ENCODE measurements at places on chromosomes 4 and X. TPM values are rescaled to one million over a fixed set of nuclear protein-coding genes. Genes with fewer than 3 reads are reported as not detected.

GRCh38 chr4:41420541-41420940 lies 117.4 kb upstream of the LIMCH1 start:
- no peak overlapping the region for H3K4me3 ChIP-seq
- DNase-seq = no peak
- peaks cover 13% of the 10 kb centered on the region for H3K4me1 ChIP-seq
- no peaks in the 10 kb centered on the region for H3K36me3 ChIP-seq
- H3K27ac ChIP-seq = no peak overlapping the region

GRCh38 chr4:109355835-109356234 lies 53.4 kb upstream of the COL25A1 start:
- H3K4me3 ChIP-seq = no peak overlapping the region
- no peak overlapping the region for H3K27ac ChIP-seq
- no peaks in the 10 kb centered on the region for H3K36me3 ChIP-seq
- H3K27me3 ChIP-seq = peaks cover 5% of the 10 kb centered on the region
- no peaks in the 10 kb centered on the region for H3K4me1 ChIP-seq
- DNase-seq = no peak

DNA sequence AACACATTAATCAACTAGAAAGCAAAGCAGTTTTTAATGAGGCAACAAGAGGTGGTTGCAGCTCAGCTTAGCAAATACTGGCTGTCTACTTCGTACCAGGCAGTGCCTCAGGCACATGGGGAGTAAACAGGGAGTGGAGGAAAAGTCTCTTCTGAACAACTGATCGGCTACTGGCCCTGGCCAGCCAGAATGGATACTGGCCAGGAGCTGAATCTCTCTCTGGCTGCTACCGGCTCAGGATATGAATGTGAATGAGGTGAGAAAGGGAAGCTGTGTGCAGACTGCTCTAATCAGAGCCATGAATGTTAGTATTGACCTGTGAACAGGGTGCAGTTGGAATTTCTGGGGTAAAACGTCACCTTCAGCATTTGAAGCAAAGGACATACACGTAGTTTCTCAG lies 77.3 kb downstream of the STK32B start:
- H3K27ac ChIP-seq = no peak overlapping the region
- H3K4me3 ChIP-seq = no peak overlapping the region
- H3K27me3 ChIP-seq = no peaks in the 10 kb centered on the region
- H3K36me3 ChIP-seq = peaks cover 1% of the 10 kb centered on the region
- peaks cover 20% of the 10 kb centered on the region for H3K4me1 ChIP-seq
- no peak for DNase-seq

DNA sequence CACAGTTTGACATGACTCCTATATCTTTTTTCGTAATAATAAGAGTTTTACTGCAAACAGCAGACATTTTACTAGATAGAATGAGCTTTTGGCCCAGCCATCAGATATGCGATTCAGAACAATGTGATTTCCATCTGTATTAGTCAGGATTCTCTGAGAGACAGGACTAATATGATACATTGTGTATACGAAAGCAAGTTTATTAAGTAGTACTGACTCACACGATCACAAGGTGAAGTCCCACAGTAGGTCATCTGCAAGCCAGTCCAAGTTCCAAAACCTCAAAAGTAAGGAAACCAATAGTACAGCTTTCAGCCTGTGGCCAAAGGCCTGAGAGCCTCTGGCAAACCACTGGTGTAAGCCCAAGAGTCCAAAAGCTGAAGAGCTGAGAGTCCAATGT lies 24.1 kb downstream of the CXCL8 start:
- H3K27me3 ChIP-seq = peaks cover 19% of the 10 kb centered on the region
- DNase-seq = no peak
- no peak overlapping the region for H3K4me3 ChIP-seq
- no peaks in the 10 kb centered on the region for H3K4me1 ChIP-seq
- H3K36me3 ChIP-seq = no peaks in the 10 kb centered on the region
- no peak overlapping the region for H3K27ac ChIP-seq

- peaks cover 9% of the 10 kb centered on the region for H3K4me1 ChIP-seq
- no peak overlapping the region for H3K4me3 ChIP-seq
- no peaks in the 10 kb centered on the region for H3K27me3 ChIP-seq
- no peak overlapping the region for H3K27ac ChIP-seq
- DNase-seq = no peak
Measured at GRCh38 chr4:118843237-118843636, 7.3 kb upstream of the SEC24D start.

- H3K4me3 ChIP-seq = peak overlapping the region; percentile 31
- no peaks in the 10 kb centered on the region for H3K36me3 ChIP-seq
- no peak for DNase-seq
- no peaks in the 10 kb centered on the region for H3K27me3 ChIP-seq
Measured at GRCh38 chr4:90958256-90958895, 831.2 kb downstream of the CCSER1 start.

DNA sequence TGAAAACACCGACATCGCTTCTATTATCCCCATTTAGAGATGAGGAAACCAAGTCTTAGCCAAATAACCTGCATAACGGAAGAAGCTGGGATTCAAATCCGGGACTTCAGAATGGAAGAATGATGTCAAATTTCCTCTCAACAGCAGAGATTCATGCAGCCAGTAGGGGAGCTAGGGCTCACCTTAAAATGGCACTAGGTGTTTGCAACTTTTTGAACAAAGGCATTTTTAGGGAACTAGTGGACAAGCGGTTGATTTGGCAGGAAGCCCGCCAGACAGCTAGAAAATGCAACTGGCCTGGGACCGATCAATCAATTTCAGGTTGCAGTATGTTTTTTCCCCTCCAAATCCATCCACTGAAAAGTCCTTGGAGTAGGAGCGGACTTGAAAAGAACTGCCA lies 224.2 kb downstream of the PTTG2 start:
- no peaks in the 10 kb centered on the region for H3K36me3 ChIP-seq
- no peak overlapping the region for H3K27ac ChIP-seq

DNA sequence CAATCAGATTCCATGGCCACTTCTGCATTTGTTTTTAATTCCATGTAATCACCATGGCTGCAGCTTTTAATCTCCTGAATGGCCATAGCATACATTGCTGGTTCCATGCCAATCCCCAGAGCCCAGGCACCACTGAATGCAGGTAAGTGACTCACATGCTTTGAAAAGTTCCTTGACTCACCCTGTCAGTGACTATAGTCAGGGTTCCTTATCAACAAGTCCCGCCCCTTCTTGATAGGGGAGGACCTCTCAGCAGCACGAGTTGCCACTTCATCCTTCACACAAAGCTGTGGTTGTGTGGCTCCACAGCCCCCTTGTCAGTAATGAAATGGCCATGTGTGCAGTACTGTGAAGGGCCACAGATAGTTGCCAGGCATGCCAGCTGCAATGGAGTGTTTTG lies 516.6 kb downstream of the PPARGC1A start:
- no peaks in the 10 kb centered on the region for H3K36me3 ChIP-seq
- H3K27ac ChIP-seq = peak overlapping the region; percentile 5
- peaks cover 30% of the 10 kb centered on the region for H3K4me1 ChIP-seq
- H3K27me3 ChIP-seq = no peaks in the 10 kb centered on the region
- DNase-seq = no peak

DNA sequence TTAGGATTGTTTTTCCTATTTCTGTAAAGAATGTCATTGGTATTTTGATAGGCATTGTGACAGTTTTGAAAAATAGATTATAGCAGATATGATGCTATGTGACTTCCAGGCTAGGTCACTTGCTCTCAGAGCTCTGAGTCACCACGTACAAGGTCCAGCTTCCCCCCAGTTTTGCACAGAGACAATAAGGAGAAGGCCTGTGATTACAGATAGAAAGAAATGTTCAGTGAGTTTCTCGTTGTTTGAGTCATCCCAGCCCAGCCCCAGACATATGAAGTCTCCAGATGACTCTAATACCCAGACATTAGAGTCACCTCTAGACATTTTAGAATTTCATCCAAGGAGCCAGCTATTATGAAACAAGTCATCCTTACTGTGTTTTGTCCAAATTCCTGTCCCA lies 57.2 kb downstream of the MFAP3L start:
- peaks cover 36% of the 10 kb centered on the region for H3K4me1 ChIP-seq
- peak overlapping the region; percentile 88 for H3K27ac ChIP-seq
- no peaks in the 10 kb centered on the region for H3K36me3 ChIP-seq

GRCh38 chr4:138308356-138308755 lies 66.2 kb upstream of the SLC7A11 start:
- no peak overlapping the region for H3K4me3 ChIP-seq
- no peak for DNase-seq
- no peaks in the 10 kb centered on the region for H3K36me3 ChIP-seq
- H3K27me3 ChIP-seq = no peaks in the 10 kb centered on the region

DNA sequence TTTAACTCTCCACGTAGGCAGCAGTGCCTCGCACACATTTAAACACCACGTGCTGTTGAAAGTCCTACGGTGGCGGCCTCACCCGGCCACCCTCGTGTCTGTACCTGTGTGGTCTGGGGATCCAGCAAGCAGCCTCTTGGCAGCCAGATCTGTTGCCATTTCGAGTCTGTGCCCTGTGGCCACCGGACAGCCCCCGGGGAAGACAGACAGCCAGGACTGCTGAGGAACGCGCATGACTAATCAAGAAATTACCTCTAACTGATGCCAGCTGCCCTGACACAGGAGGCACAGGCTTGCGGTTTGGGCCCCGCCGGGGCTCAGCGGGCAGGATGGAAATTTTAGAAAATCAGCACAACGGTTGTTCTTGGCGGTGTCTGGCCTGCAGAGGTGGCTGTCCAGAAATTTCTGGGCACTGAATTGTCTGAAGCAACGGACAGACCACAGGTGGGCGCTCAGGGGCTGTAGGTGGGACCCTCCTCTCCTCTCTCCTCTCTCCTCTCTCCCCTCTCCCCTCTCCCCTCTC lies 15.6 kb upstream of the ASMTL start:
- peak; percentile 93 for DNase-seq
- H3K27me3 ChIP-seq = no peaks in the 10 kb centered on the region
- H3K4me3 ChIP-seq = no peak overlapping the region
- H3K4me1 ChIP-seq = peaks cover 23% of the 10 kb centered on the region
- no peaks in the 10 kb centered on the region for H3K36me3 ChIP-seq

GRCh38 chr4:171843456-171843855 lies 30.3 kb downstream of the GALNTL6 start:
- DNase-seq = no peak
- H3K27me3 ChIP-seq = peaks cover 6% of the 10 kb centered on the region
- H3K36me3 ChIP-seq = no peaks in the 10 kb centered on the region
- H3K27ac ChIP-seq = no peak overlapping the region

- peaks cover 6% of the 10 kb centered on the region for H3K36me3 ChIP-seq
- H3K4me3 ChIP-seq = no peak overlapping the region
- H3K27ac ChIP-seq = no peak overlapping the region
- DNase-seq = peak; percentile 53
- H3K4me1 ChIP-seq = no peaks in the 10 kb centered on the region
Measured at GRCh38 chrX:153657161-153657560, 10.2 kb downstream of the DUSP9 start.

DNA sequence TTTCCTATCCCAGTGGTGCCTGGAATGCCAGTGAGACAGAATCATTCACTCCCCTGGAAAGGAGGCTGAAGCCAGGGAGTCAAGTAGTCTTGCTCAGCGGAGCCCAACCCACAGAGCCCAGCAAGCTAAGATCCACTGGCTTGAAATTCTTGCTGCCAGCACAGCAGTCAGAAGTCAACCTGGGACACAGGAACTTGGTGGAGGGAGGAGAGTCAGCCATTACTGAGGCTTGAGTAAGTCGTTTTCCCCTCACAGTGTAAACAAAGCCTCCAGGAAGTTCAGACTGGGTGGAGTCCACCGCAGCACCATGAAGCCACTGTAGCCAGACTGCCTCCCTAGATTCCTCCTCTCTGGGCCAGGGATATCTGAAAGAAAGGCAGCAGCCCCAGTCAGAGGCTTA lies 283.2 kb upstream of the CPEB2 start:
- peaks cover 4% of the 10 kb centered on the region for H3K36me3 ChIP-seq
- no peaks in the 10 kb centered on the region for H3K4me1 ChIP-seq
- no peak overlapping the region for H3K27ac ChIP-seq

- DNase-seq = no peak
- H3K27ac ChIP-seq = no peak overlapping the region
- H3K36me3 ChIP-seq = no peaks in the 10 kb centered on the region
Measured at GRCh38 chr4:4260185-4260751, 12.2 kb upstream of the TMEM128 start.

GRCh38 chrX:132015875-132016274 lies 7.2 kb upstream of the STK26 start:
- H3K36me3 ChIP-seq = no peaks in the 10 kb centered on the region
- H3K4me3 ChIP-seq = no peak overlapping the region
- peaks cover 7% of the 10 kb centered on the region for H3K27me3 ChIP-seq
- H3K27ac ChIP-seq = no peak overlapping the region
- no peak for DNase-seq
- no peaks in the 10 kb centered on the region for H3K4me1 ChIP-seq

GRCh38 chr4:94208266-94208665 lies 601 bp downstream of the SMARCAD1 start:
- no peaks in the 10 kb centered on the region for H3K27me3 ChIP-seq
- H3K4me3 ChIP-seq = peak overlapping the region; percentile 89
- H3K27ac ChIP-seq = peak overlapping the region; percentile 99
- DNase-seq = no peak

GRCh38 chrX:45077748-45078424 lies 122.8 kb downstream of the DIPK2B start:
- no peak for DNase-seq
- peaks cover 4% of the 10 kb centered on the region for H3K4me1 ChIP-seq
- H3K27ac ChIP-seq = no peak overlapping the region
- H3K27me3 ChIP-seq = no peaks in the 10 kb centered on the region
- H3K36me3 ChIP-seq = peaks cover 9% of the 10 kb centered on the region

DNA sequence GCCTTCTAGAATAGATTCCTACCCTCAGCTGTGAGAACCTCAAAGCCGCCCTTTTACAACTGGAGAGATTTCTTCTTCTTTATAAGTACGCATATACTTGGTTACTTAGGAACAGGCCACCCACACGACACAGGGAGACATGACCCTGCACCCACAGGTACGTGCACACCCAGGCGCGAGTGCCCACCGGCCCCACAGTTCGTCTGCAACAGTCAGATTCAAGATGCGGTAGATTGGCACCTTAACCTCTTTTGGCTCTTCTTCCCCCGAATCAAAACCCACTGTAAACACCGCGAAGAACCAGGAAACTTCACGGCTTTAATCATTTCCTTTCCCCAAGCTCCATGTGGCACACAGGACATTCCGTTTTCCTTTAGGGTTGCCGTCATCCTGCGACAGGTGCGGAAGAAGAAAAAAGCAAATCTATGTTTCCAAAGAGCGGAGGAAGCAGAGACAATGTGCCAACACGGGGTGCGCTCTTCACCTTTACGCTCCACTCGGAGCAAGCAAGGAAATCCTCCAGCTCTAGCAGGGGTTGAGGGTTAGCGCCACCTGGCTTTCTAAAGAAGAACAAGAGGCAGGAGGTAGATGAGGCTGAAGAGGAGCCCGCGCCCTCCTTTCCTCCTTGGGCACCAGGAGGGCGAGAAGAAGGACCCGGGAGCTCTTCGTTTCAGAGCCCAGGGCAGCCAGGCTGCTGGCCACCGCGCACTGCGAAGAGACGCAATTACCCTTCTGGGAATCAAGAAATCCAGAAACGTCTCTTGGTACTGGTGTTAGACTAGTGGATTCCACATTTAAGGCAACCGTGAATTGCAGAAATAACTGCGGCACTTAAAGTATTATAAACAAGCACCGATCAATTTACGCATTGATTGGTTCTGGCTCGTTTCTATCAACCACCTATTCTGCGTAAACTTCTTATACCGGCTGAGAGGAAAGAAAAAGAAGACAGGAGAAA lies 35.7 kb downstream of the HAND2 start:
- no peaks in the 10 kb centered on the region for H3K36me3 ChIP-seq
- no peak overlapping the region for H3K27ac ChIP-seq
- H3K4me1 ChIP-seq = peaks cover 30% of the 10 kb centered on the region

- no peaks in the 10 kb centered on the region for H3K4me1 ChIP-seq
- no peak overlapping the region for H3K27ac ChIP-seq
- H3K27me3 ChIP-seq = peaks cover 2% of the 10 kb centered on the region
- no peak overlapping the region for H3K4me3 ChIP-seq
- no peak for DNase-seq
- no peaks in the 10 kb centered on the region for H3K36me3 ChIP-seq
Measured at GRCh38 chrX:34299451-34299967, 167.4 kb upstream of the FAM47A start.

The RHOXF2B gene
- not detected for total RNA-seq

The RAB41 gene
- not detected for total RNA-seq

The SLC6A14 gene
- total RNA-seq = not detected

The HTN1 gene
- not detected for total RNA-seq

The TMEM35A gene
- total RNA-seq = 0.85 TPM

The IL13RA2 gene
- not detected for total RNA-seq
